Sigmoid colon (tissue), 7 donors: ENCODE measurements at places on chromosomes 13 and 19. TPM values are rescaled to one million over a fixed set of nuclear protein-coding genes. Genes with fewer than 3 reads are reported as not detected.

DNA sequence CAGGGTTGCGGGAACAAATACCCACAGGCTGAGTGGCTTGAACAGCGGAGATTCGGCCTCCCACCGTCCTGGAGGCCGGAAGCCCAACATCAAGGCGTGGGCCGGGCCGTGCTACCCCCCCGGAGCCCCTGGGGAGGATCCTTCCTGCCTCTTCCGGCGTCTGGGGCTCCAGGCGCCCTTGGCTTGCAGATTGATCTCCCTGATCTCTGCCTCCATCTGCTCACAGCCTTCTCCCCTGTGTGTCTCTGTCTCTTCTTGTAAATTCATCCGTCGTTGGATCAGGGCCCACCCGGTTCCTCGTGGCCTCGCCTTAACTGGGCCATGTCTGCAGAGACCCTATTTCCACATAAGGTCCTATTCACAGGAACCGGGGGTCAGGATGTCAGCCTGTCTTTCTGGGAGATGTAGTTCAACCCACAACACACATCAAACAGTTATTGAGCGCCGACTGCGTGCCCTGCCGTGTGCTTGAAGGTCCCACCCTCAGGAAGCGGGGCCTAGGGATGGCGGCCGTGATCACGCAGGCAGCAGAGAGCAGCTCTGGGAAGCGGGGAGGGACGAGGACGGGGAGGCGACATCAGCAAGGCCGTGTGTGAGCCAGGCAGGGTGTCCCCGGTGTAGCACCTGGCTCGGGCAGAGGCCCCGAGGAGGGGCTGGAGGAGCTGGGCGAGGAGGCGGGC is 21.3 kb downstream of the HCN2 start:
- H3K4me3 ChIP-seq, result peak overlapping the region; percentile 23
- no peak overlapping the region for H3K27ac ChIP-seq
- H3K36me3 ChIP-seq, result no peaks in the 10 kb centered on the region
- no peaks in the 10 kb centered on the region for H3K27me3 ChIP-seq

Gene C13orf42
- not detected for total RNA-seq

- H3K36me3 ChIP-seq, result no peaks in the 10 kb centered on the region
- no peak for DNase-seq
- H3K4me3 ChIP-seq, result no peak overlapping the region
- no peaks in the 10 kb centered on the region for H3K27me3 ChIP-seq
These were observed 114.3 kb upstream of the SERP2 start for GRCh38 chr13:44259045-44260027.

GRCh38 chr19:10861103-10861651 is 10.2 kb upstream of the CARM1 start:
- H3K4me1 ChIP-seq, result peaks cover 7% of the 10 kb centered on the region
- H3K27ac ChIP-seq, result no peak overlapping the region
- no peak overlapping the region for H3K4me3 ChIP-seq
- H3K27me3 ChIP-seq, result no peaks in the 10 kb centered on the region
- no peaks in the 10 kb centered on the region for H3K36me3 ChIP-seq
- no peak for DNase-seq

Gene PLIN4
- total RNA-seq, result 53.2 TPM

Gene CD33
- total RNA-seq, result 3.6 TPM

Gene ZNF99
- 1.1 TPM for total RNA-seq

DNA sequence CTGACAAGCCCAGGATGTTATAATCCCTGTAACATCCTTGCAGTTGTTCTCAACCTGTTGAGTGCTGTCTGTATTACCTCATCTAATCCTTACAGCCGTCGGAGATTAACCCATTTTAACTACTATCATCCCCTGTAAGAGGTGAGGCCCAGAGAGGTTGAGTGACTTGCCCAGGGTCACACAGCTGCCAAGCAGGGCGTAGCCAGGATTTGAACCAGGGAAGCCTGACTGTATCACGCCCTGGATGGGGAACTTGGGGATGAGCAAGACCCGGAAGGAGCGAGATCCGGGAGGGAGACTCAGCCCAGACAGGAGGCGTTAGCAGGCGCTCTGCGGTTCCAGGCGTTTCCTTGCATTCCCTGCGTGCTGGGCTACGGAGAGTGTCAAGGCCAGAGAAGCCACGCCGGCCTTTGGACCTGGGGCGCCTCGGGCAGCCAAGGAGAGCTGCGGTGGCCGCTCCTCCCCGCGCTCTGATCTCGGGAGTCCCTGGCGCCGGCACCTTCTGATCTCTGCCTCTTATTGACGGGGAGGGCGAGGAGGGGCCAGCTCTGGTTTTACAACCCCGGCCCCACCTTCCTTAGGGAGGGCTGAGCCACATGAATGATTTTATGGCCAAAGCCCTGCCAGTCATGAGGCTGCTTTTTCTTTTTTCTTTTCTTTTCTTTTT is 6.2 kb downstream of the SULT2B1 start:
- no peaks in the 10 kb centered on the region for H3K27me3 ChIP-seq
- H3K27ac ChIP-seq, result no peak overlapping the region
- H3K4me3 ChIP-seq, result no peak overlapping the region
- no peak for DNase-seq
- no peaks in the 10 kb centered on the region for H3K36me3 ChIP-seq

Gene ZNF418
- total RNA-seq, result 8.3 TPM

GRCh38 chr13:69980799-69981198 is 126.8 kb upstream of the ATXN8OS start:
- H3K4me1 ChIP-seq, result no peaks in the 10 kb centered on the region
- no peaks in the 10 kb centered on the region for H3K27me3 ChIP-seq
- no peak for DNase-seq

DNA sequence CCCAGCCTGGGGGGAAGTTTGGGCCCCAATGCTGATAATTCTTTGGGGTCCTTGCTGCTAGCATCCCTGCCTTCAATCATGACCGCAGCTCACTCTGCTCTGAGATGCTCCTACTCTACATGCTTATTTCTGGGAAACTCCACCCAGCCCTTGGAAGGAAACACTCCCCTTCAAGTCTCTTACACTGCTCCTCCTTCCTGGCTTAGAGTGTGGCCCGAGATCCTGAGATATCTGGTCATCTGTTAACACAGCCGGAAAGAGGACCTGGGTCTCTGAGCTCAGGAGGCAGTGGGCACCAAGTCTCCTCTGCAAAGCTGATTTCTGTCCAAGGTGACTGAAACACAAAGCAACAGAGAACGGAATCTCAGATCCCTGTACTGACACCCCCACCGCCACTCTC is 33.0 kb downstream of the CYP4F2 start:
- H3K4me3 ChIP-seq, result no peak overlapping the region
- H3K27me3 ChIP-seq, result no peaks in the 10 kb centered on the region

- H3K27ac ChIP-seq, result no peak overlapping the region
- H3K27me3 ChIP-seq, result no peaks in the 10 kb centered on the region
- no peaks in the 10 kb centered on the region for H3K4me1 ChIP-seq
- H3K4me3 ChIP-seq, result no peak overlapping the region
These were observed 656.6 kb downstream of the TBC1D4 start for GRCh38 chr13:74825152-74825937.

Gene TNFSF9
- 0.16 TPM for total RNA-seq

DNA sequence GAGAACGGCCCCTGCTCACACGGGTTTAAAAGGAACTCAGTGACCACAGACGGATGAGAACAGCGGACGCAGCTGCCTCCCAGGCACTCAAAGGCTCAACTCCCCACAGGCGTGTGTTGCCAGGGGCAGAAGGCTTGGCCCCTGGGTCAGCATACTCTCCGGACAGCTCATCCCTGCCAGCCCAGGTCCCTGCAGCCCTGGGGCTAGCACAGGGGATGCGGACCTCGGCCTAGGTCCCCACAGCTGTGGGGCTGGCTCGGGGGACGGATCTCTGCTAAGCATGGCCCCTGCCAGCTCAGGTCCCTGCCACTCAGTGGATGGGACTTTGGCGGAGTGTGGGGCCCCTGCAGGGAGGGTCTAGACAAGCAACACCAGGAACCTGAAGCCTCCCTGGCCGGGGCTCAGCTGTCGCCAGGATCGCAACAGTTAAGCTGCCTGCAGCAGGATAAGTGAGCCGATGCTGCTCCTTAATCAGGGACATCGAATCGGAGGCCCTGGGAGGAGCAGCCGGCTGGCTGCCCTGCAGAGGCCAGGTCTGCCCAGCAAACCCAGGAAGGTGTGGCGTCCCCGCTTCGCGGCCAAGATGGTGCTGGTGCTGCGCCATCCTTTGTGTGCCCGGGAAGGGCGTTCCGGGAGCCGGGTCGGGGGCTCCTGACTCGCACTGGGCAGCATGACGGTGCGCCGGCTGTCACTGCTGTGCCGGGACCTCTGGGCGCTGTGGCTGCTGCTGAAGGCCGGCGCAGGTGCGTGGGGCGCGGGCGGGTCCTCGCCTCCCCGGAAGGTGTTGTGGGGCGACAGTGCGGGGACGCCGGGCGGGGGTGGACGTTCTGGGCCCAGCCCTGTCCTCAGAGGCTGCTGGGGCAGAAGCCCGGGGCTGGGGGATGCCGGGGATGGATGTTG is 32.5 kb downstream of the MCF2L start:
- no peak for DNase-seq
- H3K4me1 ChIP-seq, result peaks cover 9% of the 10 kb centered on the region
- peaks cover 10% of the 10 kb centered on the region for H3K27me3 ChIP-seq
- no peaks in the 10 kb centered on the region for H3K36me3 ChIP-seq

- no peaks in the 10 kb centered on the region for H3K36me3 ChIP-seq
- no peak for DNase-seq
- no peak overlapping the region for H3K4me3 ChIP-seq
- no peaks in the 10 kb centered on the region for H3K4me1 ChIP-seq
- no peak overlapping the region for H3K27ac ChIP-seq
These were observed 12.4 kb upstream of the TPP2 start for GRCh38 chr13:102584434-102584833.

DNA sequence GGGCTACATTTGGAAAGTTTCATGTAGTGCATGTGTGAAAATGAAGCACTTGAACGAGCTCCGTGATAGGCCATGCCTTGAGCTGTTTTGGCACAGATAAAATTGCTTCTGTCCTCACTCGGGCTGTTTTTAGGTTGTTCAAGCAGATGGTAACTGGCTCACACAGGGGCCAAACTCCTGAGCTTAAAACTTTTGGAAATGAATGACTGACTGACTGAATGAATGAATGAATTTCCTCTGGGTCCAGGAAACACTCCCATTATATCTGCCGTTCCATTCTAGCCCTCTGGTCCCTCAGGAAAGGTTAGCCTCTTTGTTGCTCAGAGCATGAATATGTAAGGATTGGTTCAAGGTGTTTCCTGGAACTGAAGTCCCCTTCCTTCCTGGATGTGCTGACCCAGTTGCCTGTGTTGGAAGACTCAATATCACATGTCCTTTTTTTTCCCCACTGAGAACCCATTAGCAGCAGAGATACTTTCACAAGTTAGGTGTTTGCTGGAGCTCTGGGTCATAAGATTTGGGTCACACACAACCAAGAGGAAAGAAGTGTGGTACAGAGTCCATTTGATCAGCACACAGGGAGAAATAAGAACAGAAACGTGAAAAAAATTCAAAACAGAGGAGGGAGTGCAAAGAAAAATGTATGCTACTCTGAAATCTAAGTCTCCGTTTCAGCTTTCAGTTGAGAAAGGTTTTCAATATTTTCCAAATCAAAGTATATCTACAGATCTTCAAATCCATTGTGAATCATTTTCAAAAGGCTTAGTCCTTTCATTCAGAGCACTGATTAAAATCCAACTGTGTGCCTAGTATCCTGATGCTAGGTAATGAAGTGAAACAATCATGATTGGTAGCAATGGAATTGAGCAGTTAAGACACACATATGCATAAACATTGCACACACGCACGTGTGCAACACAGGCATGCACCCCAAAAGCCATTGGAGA is 18.9 kb downstream of the MBNL2 start:
- no peaks in the 10 kb centered on the region for H3K27me3 ChIP-seq
- no peaks in the 10 kb centered on the region for H3K36me3 ChIP-seq
- peaks cover 100% of the 10 kb centered on the region for H3K4me1 ChIP-seq
- DNase-seq, result no peak
- no peak overlapping the region for H3K4me3 ChIP-seq

Gene SPACA7
- total RNA-seq, result not detected

- H3K4me1 ChIP-seq, result no peaks in the 10 kb centered on the region
- no peak for DNase-seq
- no peaks in the 10 kb centered on the region for H3K27me3 ChIP-seq
- H3K27ac ChIP-seq, result no peak overlapping the region
These were observed 275.8 kb upstream of the GPC6 start for GRCh38 chr13:92950771-92951170.

- H3K4me3 ChIP-seq, result no peak overlapping the region
- no peaks in the 10 kb centered on the region for H3K27me3 ChIP-seq
- no peak overlapping the region for H3K27ac ChIP-seq
- peak; percentile 69 for DNase-seq
- H3K36me3 ChIP-seq, result no peaks in the 10 kb centered on the region
These were observed 175.9 kb downstream of the IRS2 start for GRCh38 chr13:109610517-109610916.

DNA sequence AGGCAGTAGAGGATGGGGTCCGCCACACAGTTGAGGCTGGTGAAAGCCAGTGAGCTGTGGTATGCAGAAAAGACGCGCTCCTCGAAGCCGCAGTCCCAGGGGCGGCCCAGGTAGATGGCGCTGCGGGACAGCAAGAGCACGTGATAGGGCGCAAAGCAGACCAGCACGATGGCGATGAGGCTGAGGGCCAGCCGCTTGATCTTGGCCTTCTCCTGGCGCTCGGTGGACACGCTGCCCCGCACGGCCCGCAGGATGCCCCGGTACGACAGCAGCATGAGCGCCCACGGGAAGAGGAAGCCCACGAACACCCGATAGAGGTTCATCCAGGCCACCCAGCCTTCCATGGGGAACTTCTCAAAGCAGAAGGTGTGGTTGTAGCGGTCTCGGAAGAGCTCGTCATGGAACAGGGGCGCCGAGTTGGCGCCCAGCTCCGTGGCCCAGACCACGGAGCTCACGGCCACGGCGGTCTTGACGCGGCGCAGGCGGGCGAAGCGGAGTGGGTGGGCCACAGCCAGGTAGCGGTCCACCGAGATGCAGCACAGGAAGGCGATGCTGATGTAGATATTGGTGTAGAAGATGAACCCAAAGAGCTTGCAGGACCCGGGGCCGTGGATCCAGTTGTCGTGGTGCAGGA is 6.5 kb upstream of the OPA3 start:
- no peak for DNase-seq
- H3K27ac ChIP-seq, result no peak overlapping the region
- no peaks in the 10 kb centered on the region for H3K36me3 ChIP-seq
- H3K27me3 ChIP-seq, result peaks cover 30% of the 10 kb centered on the region

- H3K27ac ChIP-seq, result no peak overlapping the region
- no peak overlapping the region for H3K4me3 ChIP-seq
- no peaks in the 10 kb centered on the region for H3K36me3 ChIP-seq
These were observed 22.0 kb upstream of the UBAC2 start for GRCh38 chr13:99178636-99179035.

- H3K27me3 ChIP-seq, result no peaks in the 10 kb centered on the region
- H3K4me3 ChIP-seq, result peak overlapping the region; percentile 70
- H3K27ac ChIP-seq, result peak overlapping the region; percentile 81
These were observed 568 bp upstream of the ZNF230 start for GRCh38 chr19:44002212-44002565.

Gene CGB2
- not detected for total RNA-seq

GRCh38 chr13:36553491-36553890 is 120.3 kb upstream of the SERTM1 start:
- H3K27ac ChIP-seq, result no peak overlapping the region
- no peaks in the 10 kb centered on the region for H3K36me3 ChIP-seq
- no peaks in the 10 kb centered on the region for H3K4me1 ChIP-seq
- DNase-seq, result no peak
- H3K4me3 ChIP-seq, result no peak overlapping the region

- H3K4me3 ChIP-seq, result no peak overlapping the region
- DNase-seq, result no peak
- H3K36me3 ChIP-seq, result no peaks in the 10 kb centered on the region
These were observed 257.7 kb downstream of the SPRY2 start for GRCh38 chr13:80083081-80083852.

Gene FCAR
- total RNA-seq, result not detected

Gene URI1
- total RNA-seq, result 69.2 TPM

- peak overlapping the region; percentile 46 for H3K4me3 ChIP-seq
- peak; percentile 98 for DNase-seq
- peaks cover 5% of the 10 kb centered on the region for H3K36me3 ChIP-seq
- H3K27ac ChIP-seq, result peak overlapping the region; percentile 95
These were observed 406 bp upstream of the NUMBL start for GRCh38 chr19:40690693-40691420.
